ENCODE measurements at places on chromosomes 6 and 20. TPM values are rescaled to one million over a fixed set of nuclear protein-coding genes. Genes with fewer than 3 reads are reported as not detected.
A peak's percentile ranks its signal among the peaks of the same experiment; 100 is the strongest.

DNA sequence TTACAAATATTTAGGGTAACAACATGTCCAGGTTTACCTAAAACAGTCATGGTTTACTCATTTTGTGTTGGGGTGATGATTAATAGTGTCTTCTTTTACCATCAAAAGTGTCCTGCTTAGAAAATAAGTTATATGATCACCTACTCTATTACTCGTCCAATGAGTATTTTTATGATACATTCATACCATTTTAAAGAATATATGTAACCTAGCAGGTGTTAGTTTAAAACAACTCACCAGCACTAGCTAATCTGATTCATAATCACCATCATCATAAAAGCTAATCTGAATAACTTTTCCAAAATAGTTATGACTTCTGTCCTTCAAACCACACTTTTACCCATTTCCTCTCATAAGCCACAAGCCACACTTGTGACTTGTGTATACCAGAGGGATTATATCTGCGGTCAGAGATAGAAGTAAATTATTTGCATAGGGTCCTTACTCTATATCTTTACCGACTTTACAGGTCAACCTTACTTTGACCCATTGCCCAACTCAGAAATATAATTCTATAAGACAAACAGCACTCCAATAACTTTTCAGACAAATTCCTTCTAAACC lies 33.3 kb upstream of the NRN1 start:
- no peak for DNase-seq

- DNase-seq: peak; percentile 49
These were observed 25.1 kb upstream of the SLC17A3 start for GRCh38 chr6:25899123-25899522.

DNA sequence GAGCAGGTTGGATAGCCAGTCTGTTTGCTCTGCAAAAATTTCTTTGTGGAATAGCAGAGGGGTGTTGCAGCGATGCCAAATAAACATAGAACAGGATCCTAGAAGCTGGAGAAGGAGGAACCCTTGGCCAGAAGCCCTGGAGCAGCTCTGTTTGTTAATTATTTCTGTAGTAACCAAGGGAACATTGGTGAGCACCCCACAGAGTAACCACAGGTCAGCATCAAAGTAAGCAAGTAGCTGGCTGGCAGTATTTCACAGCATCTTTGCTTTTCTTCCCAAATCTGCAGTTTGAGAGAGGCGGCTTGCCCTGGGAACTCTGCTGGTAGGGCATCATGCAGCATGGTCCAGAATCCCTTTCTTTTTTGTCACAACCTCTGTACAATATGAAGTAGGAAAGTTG lies 12.7 kb upstream of the APMAP start:
- no peak for DNase-seq

DNA sequence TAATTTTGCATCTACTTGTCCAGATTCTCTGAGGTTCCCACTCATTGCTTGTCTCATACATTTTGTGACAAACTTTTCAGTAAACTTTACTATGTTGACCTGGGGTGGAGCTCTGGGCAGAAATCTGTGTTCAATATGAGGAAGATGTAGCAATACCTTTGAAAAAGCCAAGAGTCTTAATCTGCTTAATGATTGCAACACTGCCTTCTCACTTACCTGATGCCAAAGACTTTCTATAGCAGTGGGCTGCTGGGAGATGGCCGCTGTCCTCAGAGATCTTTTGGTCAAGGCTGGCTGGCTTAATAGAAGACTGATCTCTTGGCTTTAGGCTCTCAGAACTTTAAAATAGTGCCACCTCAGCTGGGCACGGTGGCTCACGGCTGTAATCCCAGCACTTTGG lies 70.1 kb upstream of the RBM24 start:
- DNase-seq: no peak

- DNase-seq: no peak
These were observed 3.9 kb upstream of the TNFRSF6B start for GRCh38 chr20:63692436-63693082.

VWA7 gene
- polyA plus RNA-seq: 13.1 TPM

PKIB gene
- 2.4 TPM for polyA plus RNA-seq

DNA sequence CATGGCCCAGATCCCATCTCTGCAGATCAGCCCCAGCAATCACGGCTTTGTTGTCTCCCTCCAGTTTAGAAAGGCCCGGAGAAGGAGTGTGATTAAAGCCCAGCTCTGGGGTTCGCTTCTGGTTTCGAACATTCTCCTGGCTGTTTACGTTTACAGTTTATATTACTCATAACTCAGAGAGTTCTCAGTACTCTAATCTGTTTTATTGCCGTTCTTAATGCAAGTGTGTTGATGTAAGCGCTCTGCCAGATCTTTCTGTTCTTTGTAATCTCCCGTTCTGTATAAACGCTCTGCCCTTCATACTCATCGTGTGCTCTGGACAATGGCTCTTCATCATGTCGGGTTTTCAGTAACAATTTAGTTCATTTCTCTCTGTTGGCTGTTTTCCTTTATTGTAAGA lies 118.0 kb upstream of the PRND start:
- DNase-seq: no peak

- no peak for DNase-seq
These were observed 19.4 kb downstream of the KCNK5 start for GRCh38 chr6:39209911-39210310.

SLC12A5 gene
- 3.4 TPM for polyA plus RNA-seq

- DNase-seq: peak; percentile 51
These were observed 40.9 kb downstream of the ALDH8A1 start for GRCh38 chr6:134908906-134909516.

DNA sequence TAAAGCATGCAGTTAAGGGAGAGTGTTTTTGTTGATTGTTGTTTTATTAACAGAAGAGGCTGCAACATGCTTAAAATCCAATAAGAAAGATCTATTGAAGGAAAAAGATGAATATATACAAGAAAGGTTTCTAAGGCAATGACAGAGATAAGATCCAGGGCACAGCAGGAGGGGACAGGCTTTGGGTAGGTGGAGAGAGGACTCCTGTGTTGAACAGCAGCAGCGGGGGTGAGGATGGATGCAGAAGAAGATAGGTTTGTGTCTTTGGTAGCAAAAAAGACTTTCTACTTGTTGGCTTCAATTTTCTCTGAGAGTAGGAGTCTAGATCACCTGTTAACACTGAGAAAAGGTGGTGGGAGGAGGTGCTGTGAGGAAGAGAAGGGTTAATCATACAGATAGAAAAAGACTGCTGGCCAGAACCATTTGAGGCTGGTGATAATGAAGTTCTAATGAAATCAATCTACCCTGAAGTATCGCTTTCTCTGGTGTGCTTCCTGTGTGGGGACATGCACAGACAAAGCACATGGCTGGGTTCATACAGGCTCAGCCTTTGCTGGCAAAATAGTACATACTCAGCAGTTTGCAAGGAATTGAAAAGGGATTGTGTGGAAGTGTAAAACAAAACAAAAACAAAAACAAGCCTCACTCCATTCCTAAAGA lies 17.2 kb upstream of the DST start:
- DNase-seq: no peak

DNA sequence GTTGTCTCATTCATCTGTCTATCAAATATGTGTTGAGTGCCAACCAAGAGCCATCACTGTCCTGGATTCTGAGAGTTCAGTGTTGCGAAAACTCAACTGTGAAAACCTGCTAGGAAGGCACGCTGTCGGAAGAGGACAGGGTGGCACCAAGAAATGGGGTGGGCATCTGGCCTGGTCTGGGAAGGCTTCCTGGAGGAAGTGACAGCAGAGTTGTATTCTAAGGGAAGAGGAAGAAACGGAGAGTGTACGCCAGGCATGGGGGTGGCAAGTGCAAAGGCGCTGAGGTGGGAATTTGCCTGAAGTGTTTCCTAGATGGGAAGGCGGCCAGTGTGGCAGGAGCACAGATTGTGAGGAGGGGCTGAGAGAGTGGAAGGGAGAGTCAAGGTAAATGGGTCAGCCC lies 91.2 kb downstream of the ANKRD60 start:
- DNase-seq: no peak

FUCA2 gene
- 66.6 TPM for polyA plus RNA-seq

DNA sequence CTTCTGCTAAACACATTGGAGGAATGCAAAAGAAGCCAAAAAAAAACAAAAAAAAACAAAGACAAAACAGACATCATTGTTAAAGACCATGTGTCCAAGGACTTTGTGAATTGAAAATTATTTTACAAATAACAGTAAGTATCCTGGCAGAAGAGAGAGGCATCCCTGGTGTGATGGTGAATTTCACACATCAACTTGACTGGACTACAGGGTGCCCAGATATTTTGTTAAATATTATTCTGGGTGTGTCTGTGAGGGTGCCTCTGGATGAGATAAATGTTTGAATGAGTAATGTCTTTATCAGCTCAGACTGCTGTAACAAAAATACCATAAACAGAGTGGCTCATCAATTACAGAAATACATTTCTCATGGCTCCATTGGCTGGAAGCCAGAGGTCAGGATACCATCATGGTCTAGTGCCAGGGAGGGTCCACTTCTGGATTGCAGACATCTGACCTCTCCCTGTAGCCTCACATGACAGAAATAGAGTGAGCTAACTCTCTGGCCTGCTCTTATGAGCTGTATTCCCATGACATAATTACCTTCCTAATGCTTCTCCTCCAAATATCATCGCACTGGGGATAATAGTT lies 12.2 kb upstream of the C6orf118 start:
- DNase-seq: no peak

EYS gene
- polyA plus RNA-seq: 0.82 TPM

Measured in renal pelvis (tissue), 12 donors.